ENCODE measurements at places on chromosomes 5 and 9. TPM values are rescaled to one million over a fixed set of nuclear protein-coding genes. Genes with fewer than 3 reads are reported as not detected.

Gene APBB3
- total RNA-seq: 46.4 TPM

Gene DAB2IP
- 114 TPM for total RNA-seq

GRCh38 chr5:53426512-53426830 is 54.0 kb upstream of the FST start:
- no peak for DNase-seq

GRCh38 chr5:150515446-150515845 is 7.5 kb downstream of the NDST1 start:
- DNase-seq: no peak

DNA sequence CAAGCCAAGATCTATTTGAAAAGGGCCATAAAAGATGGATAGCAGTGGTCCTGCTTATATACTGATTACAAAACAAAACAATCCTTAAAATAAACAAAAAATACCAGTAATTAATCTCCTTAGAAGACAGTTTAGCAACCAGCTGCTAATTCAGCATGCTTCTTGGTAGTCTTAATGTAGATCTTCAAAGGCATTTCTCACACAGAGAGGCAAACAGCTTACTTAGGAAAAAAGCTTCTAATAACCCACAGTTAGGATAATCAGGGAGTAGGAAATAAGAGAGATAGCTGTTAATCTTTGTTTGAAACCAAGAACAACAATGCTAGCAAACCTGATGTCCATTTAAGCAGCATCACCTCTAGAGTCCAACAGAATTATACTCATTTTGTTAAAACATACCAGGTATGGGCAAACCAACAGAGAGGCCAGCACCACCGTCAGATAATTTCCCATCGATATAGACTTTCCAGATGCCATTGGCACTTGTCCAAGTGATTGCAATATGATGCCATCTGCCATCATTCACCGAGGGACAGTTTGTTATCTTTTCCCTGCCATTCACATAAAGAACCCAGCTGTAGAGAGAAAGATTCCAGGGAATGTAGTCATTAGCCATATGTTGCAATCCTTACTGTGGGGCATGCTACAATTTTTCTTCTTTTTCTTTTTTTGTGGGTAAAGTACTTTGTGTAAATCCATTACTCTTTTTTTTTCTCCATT is 105.6 kb upstream of the TXNDC8 start:
- no peak for DNase-seq

DNA sequence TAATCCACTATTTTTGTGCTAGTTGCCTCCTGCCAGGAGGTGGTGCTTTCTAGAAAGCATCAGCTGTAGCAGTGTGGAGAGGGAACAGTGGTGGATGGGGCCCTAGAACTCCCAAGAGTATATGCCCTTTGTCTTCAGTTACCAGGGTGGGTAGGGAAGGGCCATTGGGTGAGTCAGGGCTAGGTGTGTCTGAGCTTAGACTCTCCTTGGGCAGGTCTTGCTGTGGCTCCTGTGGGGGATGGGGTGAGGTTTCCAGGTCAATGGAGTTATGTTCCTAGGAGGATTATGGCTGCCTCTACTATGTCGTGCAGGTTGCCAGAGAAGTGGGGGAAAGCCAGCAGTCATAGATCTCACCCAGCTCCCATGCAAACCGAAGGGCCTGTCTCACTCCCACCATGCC is 11.3 kb upstream of the ADAMTS12 start:
- DNase-seq: no peak

Data from mucosa of gallbladder (tissue), 1 donor.